Activated CD4-positive, alpha-beta memory T cell treated with anti-CD3 and anti-CD28 coated beads, Interleukin-2, amount 10 ng/mL, durations not matched to agents 7 days and 5 days (primary cell): ENCODE measurements at places on chromosomes 11 and 22. TPM values are rescaled to one million over a fixed set of nuclear protein-coding genes. Genes with fewer than 3 reads are reported as not detected.
A peak's percentile ranks its signal among the peaks of the same experiment; 100 is the strongest.

- H3K4me3 ChIP-seq, result no peak overlapping the region
- no peak overlapping the region for H3K27ac ChIP-seq
- DNase-seq, result no peak
Measured at GRCh38 chr11:63764340-63764678, 4.3 kb downstream of the ZFTA start.

NXPE2 gene
- not detected for total RNA-seq

FOLH1 gene
- not detected for total RNA-seq

DNA sequence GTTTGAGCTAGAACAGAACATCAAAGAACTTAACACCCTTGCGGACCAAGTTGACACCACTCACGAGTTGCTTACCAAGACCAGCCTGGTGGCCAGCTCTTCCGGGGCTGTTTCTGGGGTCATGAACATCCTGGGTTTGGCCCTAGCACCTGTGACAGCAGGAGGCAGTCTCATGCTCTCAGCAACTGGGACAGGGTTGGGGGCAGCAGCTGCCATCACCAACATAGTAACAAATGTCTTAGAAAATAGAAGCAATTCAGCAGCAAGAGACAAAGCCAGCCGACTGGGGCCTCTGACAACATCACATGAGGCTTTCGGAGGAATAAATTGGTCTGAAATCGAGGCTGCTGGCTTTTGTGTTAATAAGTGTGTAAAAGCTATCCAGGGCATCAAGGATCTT lies 8.7 kb downstream of the APOL5 start:
- no peak overlapping the region for H3K4me3 ChIP-seq
- H3K27me3 ChIP-seq, result no peaks in the 10 kb centered on the region
- H3K4me1 ChIP-seq, result no peaks in the 10 kb centered on the region
- no peaks in the 10 kb centered on the region for H3K36me3 ChIP-seq

DNA sequence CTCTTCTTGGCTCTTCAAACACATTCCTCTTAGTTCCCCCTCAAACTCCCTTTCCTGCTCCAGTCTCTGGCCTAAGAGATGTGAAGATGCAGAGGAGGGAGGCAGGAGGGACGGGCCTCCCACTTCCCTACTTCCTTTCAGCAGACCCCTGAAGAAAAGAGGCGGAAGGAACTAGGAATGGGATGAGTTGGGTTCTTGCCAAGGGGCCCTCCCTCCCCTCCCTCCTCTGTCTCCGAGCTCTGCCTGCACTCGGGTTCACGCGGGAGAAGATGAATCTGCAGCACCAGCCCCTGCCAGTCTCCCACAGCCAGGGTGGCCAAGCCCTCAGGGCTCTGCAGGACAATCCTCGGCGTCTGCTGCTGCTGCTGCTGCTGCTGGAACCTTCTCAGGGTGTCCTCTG lies 24.3 kb upstream of the PKNOX2 start:
- H3K4me1 ChIP-seq, result peaks cover 2% of the 10 kb centered on the region
- H3K36me3 ChIP-seq, result no peaks in the 10 kb centered on the region
- H3K27me3 ChIP-seq, result peaks cover 33% of the 10 kb centered on the region
- DNase-seq, result no peak
- H3K4me3 ChIP-seq, result no peak overlapping the region

DNA sequence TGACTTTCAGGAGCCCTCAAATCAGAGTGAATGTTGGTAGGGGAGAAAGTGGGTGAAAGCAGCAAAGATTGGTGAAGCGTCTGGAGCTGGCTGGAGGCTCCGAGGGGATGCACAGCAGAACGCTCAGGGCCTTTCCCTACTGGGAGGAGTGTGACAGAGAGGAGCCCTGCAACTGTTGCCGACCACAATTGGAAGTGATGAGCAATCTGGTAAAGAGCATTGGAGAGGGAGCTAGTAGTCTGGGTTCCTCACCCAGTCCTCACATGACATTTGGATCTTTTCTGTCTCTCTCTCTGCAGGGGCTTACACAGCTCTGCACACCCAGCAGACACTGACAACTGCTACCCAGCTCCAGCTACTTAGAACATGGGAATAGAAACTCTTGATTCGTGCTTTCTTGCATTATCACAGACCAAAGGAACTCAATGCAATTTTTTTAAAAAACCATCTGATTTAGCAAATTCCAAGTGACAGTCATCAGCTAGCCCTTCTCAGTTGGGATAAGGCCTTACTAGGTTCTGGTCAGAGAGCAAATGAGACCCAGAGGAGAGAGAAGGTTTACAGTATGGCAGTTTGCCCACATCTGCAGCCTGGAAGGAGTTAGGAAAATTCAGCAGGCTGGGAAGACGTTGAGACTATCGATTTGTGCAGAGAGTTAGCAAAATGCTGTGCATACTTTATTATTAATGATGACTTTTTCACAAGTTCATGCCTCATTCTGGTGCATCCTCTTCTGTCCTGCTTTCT lies 278.0 kb upstream of the PLET1 start:
- H3K36me3 ChIP-seq, result no peaks in the 10 kb centered on the region
- H3K4me1 ChIP-seq, result peaks cover 12% of the 10 kb centered on the region
- no peak for DNase-seq
- no peak overlapping the region for H3K27ac ChIP-seq
- no peak overlapping the region for H3K4me3 ChIP-seq
- H3K27me3 ChIP-seq, result peaks cover 14% of the 10 kb centered on the region

DNA sequence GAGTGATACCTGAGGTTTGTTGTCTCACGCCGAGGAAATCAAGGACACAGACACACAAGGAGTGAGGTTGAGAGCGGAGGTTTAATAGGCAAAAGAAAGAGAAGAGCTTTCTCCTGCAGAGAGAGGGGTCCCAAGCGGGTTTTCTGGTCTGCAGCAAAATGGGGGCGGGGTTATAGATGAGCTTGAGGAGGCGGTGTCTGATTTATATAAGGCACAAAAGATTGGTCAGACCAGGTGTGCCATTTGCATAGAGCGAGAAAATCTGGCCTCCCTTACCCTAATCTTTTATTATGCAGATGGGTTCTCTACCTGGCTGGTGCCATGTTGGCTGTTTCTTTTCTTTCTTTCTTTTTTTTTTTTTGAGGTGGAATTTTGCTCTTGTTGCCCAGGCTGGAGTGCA lies 11.8 kb downstream of the C11orf96 start:
- no peaks in the 10 kb centered on the region for H3K36me3 ChIP-seq
- H3K27me3 ChIP-seq, result peaks cover 28% of the 10 kb centered on the region
- DNase-seq, result no peak
- no peak overlapping the region for H3K27ac ChIP-seq
- peaks cover 2% of the 10 kb centered on the region for H3K4me1 ChIP-seq
- H3K4me3 ChIP-seq, result no peak overlapping the region

DNA sequence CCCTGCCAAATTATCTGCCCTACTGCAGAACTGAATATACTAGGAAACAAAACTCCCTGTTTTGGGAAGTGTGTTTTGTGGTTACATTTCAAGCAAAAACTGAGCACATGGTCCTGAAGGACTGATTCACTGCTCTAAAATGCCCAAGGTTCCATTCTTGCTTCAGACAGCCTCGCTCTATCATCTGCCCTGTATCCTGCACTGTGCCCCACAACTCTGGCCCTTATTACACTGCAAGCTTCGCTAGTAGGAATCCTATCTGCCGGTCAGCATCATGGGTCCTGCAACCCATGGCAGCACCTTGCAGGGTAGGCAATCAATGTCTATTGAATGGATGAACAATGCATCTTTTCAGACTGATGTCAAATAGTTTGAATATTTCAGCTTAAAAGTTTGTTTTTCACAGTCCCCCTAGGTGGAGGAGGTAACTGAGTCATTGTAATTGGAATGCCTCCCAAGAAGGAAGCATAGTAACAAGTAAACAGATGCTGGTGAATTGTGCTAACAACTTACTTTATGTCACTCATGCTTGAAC lies 21.3 kb downstream of the LAYN start:
- no peak overlapping the region for H3K27ac ChIP-seq
- H3K27me3 ChIP-seq, result no peaks in the 10 kb centered on the region
- DNase-seq, result no peak
- H3K36me3 ChIP-seq, result no peaks in the 10 kb centered on the region
- H3K4me3 ChIP-seq, result no peak overlapping the region
- no peaks in the 10 kb centered on the region for H3K4me1 ChIP-seq

DNA sequence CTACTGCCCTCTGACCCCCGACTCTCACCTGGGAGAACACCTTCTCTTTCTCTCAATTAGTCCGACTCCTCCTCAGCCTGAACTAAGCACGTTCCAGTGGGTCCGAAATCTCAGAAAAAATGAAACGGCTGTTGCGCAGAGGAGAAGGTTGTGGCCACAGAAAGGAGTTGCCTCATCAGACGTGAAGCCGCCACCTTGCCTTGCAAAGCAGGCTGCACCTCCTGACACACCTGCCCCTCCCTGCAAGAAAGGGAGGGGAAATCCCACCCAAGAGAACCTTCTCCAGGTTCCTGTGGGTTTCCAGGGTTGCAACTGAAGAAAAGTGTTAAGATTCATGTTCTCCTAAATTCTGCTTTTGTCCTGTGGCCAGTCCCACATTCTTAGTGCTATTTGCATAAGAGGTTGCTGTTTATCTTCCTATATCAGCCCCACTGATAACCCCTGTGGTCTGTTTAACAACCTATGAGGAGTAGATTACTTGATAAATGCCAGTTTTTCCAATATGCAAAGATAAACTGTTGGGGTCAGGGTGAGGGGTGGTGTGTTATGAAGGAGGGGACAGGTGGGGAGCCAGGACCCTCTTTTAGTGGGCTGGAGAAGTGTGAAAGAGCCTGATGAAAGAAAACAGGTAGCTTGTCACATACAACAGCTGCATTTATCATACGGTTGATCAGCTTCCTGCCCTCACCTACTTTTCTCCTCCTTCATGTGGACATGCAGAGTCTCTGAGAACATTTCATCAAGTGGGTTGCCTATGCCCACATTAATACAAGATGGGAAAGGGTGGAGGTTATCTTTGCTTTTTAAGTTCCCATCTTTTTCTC lies 18.2 kb downstream of the ZBTB16 start:
- H3K36me3 ChIP-seq, result peaks cover 8% of the 10 kb centered on the region
- H3K4me1 ChIP-seq, result peaks cover 79% of the 10 kb centered on the region
- H3K4me3 ChIP-seq, result peak overlapping the region; percentile 65
- H3K27ac ChIP-seq, result peak overlapping the region; percentile 79

- peaks cover 4% of the 10 kb centered on the region for H3K4me1 ChIP-seq
- peaks cover 15% of the 10 kb centered on the region for H3K27me3 ChIP-seq
- H3K27ac ChIP-seq, result no peak overlapping the region
- DNase-seq, result no peak
Measured at GRCh38 chr11:12768726-12769673, 94.8 kb downstream of the TEAD1 start.
